ENCODE measurements at places on chromosomes 1 and 21. TPM values are rescaled to one million over a fixed set of nuclear protein-coding genes. Genes with fewer than 3 reads are reported as not detected.
A peak's percentile ranks its signal among the peaks of the same experiment; 100 is the strongest.

BMP8B gene
- 0.43 TPM for total RNA-seq

DNA sequence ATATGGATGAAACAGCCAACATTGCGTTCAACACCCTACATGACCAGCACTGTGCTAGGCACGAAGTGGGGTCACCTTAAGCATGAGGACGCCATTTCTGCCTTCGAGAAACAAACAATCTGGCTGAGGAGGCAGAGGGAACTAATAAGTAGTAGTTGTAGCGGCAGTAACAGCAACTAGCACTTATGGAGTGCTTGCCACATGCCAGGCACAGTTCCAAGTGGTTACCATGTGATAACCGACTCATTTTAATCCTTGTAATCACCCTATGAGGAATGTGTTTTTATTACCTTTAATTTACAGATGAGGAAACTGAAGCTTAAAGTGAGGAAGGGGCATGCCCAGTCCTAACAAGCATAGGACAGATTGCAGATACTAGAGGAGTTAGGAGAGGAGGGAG is 33.7 kb downstream of the KCND3 start:
- H3K27ac ChIP-seq = no peak overlapping the region
- H3K4me3 ChIP-seq = no peak overlapping the region
- H3K36me3 ChIP-seq = no peaks in the 10 kb centered on the region
- no peaks in the 10 kb centered on the region for H3K4me1 ChIP-seq
- no peaks in the 10 kb centered on the region for H3K27me3 ChIP-seq

THBS3 gene
- total RNA-seq = 1.2 TPM

DNA sequence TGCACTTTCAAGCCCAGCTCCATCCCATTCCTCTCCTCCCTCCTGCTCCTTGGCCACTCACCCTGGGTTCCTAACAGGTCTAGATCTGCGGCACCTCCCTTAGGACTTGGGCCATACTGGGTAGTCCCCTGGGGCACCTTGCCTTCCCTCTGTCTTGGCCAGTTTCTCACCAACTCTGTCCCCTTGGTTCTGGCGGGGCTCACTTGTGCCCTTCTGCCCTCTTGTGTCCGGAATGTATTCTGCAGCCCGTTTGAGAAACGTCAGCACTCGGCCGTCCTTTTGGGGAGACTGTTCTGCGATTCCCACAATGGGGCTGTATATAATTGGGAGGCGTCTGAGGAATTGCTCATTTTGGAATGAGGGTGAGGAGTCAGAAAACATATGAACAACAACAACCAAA is 162.4 kb downstream of the ZSCAN20 start:
- no peak overlapping the region for H3K27ac ChIP-seq
- no peaks in the 10 kb centered on the region for H3K27me3 ChIP-seq
- H3K36me3 ChIP-seq = no peaks in the 10 kb centered on the region
- DNase-seq = peak; percentile 87
- no peak overlapping the region for H3K4me3 ChIP-seq

- no peak overlapping the region for H3K4me3 ChIP-seq
- peaks cover 44% of the 10 kb centered on the region for H3K4me1 ChIP-seq
- no peaks in the 10 kb centered on the region for H3K36me3 ChIP-seq
- no peak overlapping the region for H3K27ac ChIP-seq
- no peak for DNase-seq
These were observed 496.5 kb upstream of the ADGRL2 start for GRCh38 chr1:81304187-81304586.

DNA sequence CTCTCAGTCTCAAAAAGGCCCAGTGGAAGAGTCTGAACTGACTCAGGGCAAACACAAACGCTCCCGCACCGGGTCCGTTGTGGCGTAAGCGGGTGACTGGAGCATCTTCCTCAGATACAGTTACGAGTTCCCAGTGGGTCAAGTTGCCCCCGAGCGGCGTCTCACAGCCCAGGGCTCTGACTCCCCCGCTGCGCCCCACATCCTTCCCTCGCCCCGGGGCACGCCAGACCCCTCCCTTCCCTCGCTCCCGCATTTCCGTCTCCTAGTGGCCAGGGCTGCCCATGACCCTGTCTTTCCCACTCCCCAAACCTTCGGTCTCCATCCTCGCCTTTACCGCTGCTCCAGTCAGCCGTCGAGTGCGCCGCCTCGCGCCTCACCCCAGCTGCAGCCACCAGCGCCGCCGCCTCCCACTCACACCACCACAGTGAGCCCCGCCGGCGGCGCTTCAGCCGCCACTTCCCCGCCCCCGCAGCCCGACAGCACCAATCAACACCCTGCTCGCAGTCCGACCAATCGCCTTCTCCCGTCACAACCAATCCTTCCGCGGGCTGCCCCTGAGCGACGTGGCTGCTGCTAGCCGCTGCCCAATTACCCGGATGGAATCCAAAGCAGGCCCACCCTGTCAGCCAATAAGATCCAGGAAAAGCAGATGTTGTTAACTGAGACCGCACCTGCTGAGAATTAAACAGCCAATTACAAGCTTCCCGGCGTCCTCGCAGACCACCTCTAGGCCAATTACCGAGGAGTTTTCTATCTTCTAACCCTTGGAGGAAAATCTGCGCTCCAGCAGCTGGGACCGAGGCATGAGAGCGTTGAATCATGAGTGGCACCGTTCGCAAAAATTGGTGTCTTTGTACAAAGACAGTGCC is at the start of gene TDRKH:
Gene TDRKH, minus strand, starts transcription at position 430 of the 869 bp plus-strand sequence. CDS start 7,478 bp downstream, outside the sequence.
- peak within 1 kb of the TSS; percentile 76 for H3K4me3 ChIP-seq
- H3K27me3 ChIP-seq = no peaks in the 10 kb centered on the region
- H3K36me3 ChIP-seq = no peaks in the 10 kb centered on the region
- peaks cover 11% of the 10 kb centered on the region for H3K4me1 ChIP-seq
- DNase-seq = peak; percentile 99

DNA sequence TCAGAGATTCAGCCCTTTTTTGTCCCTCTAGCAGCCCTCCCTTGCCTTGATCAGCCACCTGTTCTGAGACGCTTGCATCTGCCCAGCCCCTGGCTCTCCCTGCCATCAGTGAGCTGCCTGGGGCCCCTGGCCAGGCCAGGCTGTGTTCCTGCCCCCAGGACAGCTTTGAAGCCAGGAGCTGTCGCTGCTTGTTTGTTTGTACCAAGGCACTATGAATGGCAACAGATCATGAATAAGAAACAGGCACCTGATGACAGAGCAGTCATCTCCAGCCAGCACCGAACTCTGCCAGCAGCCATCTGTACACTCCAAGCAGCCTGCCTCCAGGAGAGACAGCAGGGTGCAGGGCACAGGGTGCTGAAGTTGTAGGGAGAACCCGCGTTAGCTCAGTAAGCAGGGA is 8.1 kb upstream of the VWA5B1 start:
- no peak overlapping the region for H3K27ac ChIP-seq
- H3K4me1 ChIP-seq = peaks cover 14% of the 10 kb centered on the region
- no peaks in the 10 kb centered on the region for H3K36me3 ChIP-seq

GADD45A gene
- 25.9 TPM for total RNA-seq

- DNase-seq = no peak
- H3K4me1 ChIP-seq = no peaks in the 10 kb centered on the region
- no peaks in the 10 kb centered on the region for H3K27me3 ChIP-seq
- H3K27ac ChIP-seq = no peak overlapping the region
- no peak overlapping the region for H3K4me3 ChIP-seq
- H3K36me3 ChIP-seq = no peaks in the 10 kb centered on the region
These were observed 47.9 kb upstream of the EDN2 start for GRCh38 chr1:41532206-41532975.

GRCh38 chr1:223008808-223009207 is 134.2 kb downstream of the TLR5 start:
- H3K27ac ChIP-seq = no peak overlapping the region
- H3K27me3 ChIP-seq = peaks cover 8% of the 10 kb centered on the region
- DNase-seq = no peak
- no peak overlapping the region for H3K4me3 ChIP-seq

SUSD4 gene
- 3.6 TPM for total RNA-seq

DNA sequence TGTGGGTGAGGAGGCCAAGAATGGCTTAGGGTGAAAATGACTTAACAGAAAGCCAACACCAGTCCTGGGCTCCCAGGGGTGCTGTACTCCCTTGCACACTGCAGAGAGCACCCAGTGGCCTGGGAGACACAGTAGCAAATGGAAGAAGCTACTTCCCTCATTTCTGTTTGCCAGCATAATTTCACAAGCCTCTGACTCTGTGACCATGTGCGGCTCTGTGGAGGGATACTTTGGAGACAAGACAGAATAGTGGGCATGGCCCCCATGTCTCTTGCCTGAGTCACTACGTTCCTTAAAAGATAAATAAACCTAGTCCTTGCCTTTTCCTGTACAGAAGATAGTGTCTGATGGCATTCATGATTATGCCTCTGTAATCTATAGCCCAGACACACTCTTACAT is 38.1 kb downstream of the TRIM62 start:
- H3K27ac ChIP-seq = no peak overlapping the region
- no peaks in the 10 kb centered on the region for H3K27me3 ChIP-seq
- H3K4me3 ChIP-seq = no peak overlapping the region
- no peak for DNase-seq
- peaks cover 38% of the 10 kb centered on the region for H3K4me1 ChIP-seq

- DNase-seq = no peak
- no peaks in the 10 kb centered on the region for H3K36me3 ChIP-seq
- H3K4me3 ChIP-seq = no peak overlapping the region
These were observed 120.5 kb upstream of the CD34 start for GRCh38 chr1:208031316-208031931.

GRCh38 chr1:162270016-162270770 is 106.5 kb downstream of the SPATA46 start:
- no peak overlapping the region for H3K27ac ChIP-seq
- H3K4me1 ChIP-seq = no peaks in the 10 kb centered on the region
- H3K4me3 ChIP-seq = no peak overlapping the region
- no peaks in the 10 kb centered on the region for H3K36me3 ChIP-seq
- H3K27me3 ChIP-seq = no peaks in the 10 kb centered on the region
- no peak for DNase-seq

GRCh38 chr1:150578272-150579109 is 919 bp downstream of the MCL1 start:
- H3K27me3 ChIP-seq = no peaks in the 10 kb centered on the region
- peaks cover 51% of the 10 kb centered on the region for H3K36me3 ChIP-seq
- peak overlapping the region; percentile 100 for H3K27ac ChIP-seq
- peaks cover 43% of the 10 kb centered on the region for H3K4me1 ChIP-seq
- DNase-seq = peak; percentile 55
- H3K4me3 ChIP-seq = peak overlapping the region; percentile 96

GRCh38 chr1:153742411-153743142 is 14.7 kb downstream of the INTS3 start:
- no peak overlapping the region for H3K4me3 ChIP-seq
- no peaks in the 10 kb centered on the region for H3K27me3 ChIP-seq
- DNase-seq = no peak
- peaks cover 55% of the 10 kb centered on the region for H3K4me1 ChIP-seq
- peak overlapping the region; percentile 61 for H3K27ac ChIP-seq

- H3K27me3 ChIP-seq = no peaks in the 10 kb centered on the region
- H3K4me3 ChIP-seq = no peak overlapping the region
- no peaks in the 10 kb centered on the region for H3K4me1 ChIP-seq
These were observed 154.0 kb downstream of the VPS13D start for GRCh38 chr1:12383786-12384185.

SGIP1 gene
- total RNA-seq = 2.4 TPM

DNA sequence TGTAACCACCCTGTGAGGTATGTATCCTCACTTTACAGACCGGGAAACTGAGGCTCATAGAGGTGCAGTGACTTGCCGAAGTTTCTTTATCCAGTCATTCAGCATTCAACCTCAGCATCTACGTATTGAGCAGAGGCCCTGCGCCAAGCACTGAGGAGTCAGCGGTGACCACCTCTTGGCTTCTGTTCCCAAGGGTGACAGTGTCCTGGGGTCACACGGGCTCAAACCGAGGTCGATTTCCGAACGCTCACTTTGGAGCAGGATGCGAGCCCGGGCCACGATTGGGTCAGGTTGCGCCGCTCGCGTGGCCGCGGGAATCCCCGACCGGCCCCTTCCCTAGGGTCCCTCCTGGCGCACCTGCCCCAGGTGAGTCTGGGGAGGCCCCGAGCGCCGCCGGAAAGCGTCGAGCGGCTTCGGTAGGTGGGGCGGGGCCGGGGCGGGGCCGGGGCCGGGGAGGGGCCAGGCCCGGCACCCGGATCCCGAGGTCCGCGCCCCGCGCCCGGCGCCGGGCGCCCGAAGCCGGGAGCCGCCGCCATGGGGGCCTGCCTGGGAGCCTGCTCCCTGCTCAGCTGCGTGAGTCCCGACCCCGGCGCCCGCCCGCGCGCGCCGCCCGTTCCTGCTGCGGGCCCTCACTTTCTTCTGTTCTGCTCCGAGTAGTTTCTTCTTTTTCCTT is at the start of gene SERINC2:
Gene SERINC2, plus strand, starts transcription at position 482 of the 673 bp plus-strand sequence. Its CDS starts 53 bp downstream, at position 535.
- DNase-seq = peak; percentile 84
- no peak within 1 kb of the TSS for H3K27ac ChIP-seq
- H3K36me3 ChIP-seq = no peaks in the 10 kb centered on the region
- peaks cover 10% of the 10 kb centered on the region for H3K27me3 ChIP-seq
- H3K4me1 ChIP-seq = peaks cover 23% of the 10 kb centered on the region

KIAA0040 gene
- total RNA-seq = 11.9 TPM

GRCh38 chr1:92832537-92833114 is 786 bp downstream of the RPL5 start:
- peak overlapping the region; percentile 88 for H3K27ac ChIP-seq
- H3K36me3 ChIP-seq = peaks cover 51% of the 10 kb centered on the region
- peaks cover 22% of the 10 kb centered on the region for H3K4me1 ChIP-seq
- peak overlapping the region; percentile 88 for H3K4me3 ChIP-seq

DNA sequence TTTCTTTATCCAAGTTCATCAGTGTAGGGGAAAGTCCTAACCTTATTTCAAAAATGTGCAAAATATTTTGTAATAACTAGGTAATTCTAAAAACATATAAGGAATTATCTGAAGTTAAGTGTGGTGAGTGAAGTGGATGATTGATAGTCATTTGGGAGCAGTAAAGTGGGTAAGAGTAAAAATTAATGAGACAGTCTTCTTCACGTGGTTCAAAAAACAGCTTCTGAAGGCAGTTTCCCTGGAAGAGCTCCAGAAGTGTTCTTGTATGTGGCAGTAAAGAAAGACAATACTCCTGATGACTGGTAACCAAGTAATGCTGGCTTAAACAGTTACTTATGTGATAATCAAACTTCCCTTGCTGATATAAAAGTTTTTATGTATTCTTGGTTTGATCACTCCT is 50.3 kb downstream of the LEPR start:
- H3K27ac ChIP-seq = no peak overlapping the region
- no peak overlapping the region for H3K4me3 ChIP-seq
- no peaks in the 10 kb centered on the region for H3K27me3 ChIP-seq

GRCh38 chr1:202365092-202365815 is 16.8 kb downstream of the PPP1R12B start:
- no peaks in the 10 kb centered on the region for H3K36me3 ChIP-seq
- peak; percentile 46 for DNase-seq
- H3K27me3 ChIP-seq = no peaks in the 10 kb centered on the region
- no peak overlapping the region for H3K4me3 ChIP-seq
- H3K27ac ChIP-seq = peak overlapping the region; percentile 8

DNA sequence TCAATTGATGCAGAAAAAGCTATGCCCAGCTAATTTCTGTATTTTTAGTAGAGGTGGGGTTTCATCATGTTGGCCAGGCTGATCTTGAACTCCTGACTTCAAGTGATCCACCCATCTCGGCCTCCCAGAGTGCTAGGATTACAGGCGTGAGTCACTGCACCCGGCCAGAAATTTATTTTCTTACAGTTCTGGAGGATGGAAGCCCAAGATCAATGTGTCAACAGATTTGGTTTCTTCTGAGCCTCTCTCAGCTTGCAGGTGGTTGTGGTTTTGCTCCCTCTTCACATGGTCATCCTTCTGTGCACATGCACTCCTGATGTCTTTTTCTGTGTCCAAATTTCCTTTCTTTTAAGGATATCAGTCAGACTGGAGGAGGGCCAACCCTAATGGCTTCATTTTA is 35.6 kb downstream of the SHCBP1L start:
- H3K4me3 ChIP-seq = no peak overlapping the region
- no peak for DNase-seq
- H3K27ac ChIP-seq = no peak overlapping the region

- DNase-seq = peak; percentile 8
- H3K36me3 ChIP-seq = no peaks in the 10 kb centered on the region
- H3K4me3 ChIP-seq = no peak within 1 kb of the TSS
- no peaks in the 10 kb centered on the region for H3K27me3 ChIP-seq
- H3K27ac ChIP-seq = no peak within 1 kb of the TSS
- H3K4me1 ChIP-seq = no peaks in the 10 kb centered on the region
These were observed at the start of gene CTXND2 for GRCh38 chr1:150887018-150887417. Gene CTXND2 (plus strand): TSS chr1:150887136. CDS start chr1:150912315, 25,179 bp downstream.
